ENCODE measurements at places on chromosomes 5 and 9.

DNA sequence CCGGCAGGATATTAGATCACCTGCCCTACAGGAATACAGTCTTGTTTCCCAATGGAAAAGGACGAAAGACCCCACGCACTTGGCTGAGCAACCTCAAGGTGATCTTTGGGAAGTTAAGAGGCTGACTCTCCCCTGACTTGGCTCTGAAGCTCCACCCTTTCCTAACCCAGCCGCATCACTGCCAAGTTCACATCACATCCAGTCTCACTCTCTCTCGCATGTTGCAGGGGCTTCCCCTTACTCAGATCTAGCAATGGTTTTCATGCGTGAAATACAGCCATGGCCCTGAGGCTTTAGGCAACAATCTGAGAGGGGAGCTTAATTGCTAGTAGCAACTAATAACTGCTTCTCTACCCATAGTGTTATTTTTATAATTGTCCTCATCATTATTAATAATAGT, 211.6 kb downstream of the DOCK8 start:
- DNase-seq, result no peak

DNA sequence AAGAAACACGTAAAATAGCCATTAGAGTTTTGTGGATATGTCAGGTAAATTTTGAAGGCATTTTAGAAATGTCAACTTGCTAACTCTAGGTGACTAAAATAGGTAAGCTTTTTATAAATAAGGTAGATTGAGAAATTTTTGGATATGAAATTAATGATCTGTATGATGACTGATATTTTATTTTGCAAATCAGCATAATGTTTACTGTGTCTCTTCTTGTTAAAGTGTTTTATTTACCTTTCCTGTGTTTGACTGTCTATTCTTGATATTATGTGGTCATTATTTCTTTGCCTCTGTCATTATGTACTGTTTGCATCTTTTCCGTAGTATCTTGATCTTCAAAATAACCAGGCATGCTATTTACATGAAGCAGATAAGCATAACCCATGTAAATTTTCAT, 58.4 kb downstream of the ZCCHC7 start:
- DNase-seq, result no peak

- DNase-seq, result peak; percentile 55
Observed at GRCh38 chr5:73201547-73202513, 28.8 kb downstream of the TMEM174 start.

- DNase-seq, result no peak
Observed at GRCh38 chr9:92176800-92177185, 61.6 kb upstream of the SPTLC1 start.

GRCh38 chr9:91882627-91883026, 67.4 kb downstream of the ROR2 start:
- DNase-seq, result no peak

DNA sequence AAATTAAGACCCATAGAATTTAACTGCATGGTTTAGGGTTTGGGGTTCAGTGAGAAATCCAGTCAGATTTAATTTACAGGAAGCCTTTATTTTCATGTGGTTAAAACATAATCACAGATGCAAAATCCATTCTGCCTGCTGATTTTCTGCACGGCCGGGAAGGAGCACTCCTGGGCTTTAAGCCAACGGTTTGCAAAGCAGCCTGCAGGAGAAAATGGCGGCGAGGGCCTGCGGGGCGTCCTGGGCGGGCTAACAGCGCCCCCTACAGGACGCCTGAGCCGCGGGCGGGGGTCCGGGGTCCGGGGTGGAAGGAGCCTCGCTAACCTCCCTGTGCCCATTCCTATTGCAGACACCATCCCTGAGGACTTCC, 47.6 kb downstream of the THBS4 start:
- DNase-seq, result no peak

- no peak for DNase-seq
Observed at GRCh38 chr5:137286025-137286610, 213.0 kb downstream of the SPOCK1 start.

DNA sequence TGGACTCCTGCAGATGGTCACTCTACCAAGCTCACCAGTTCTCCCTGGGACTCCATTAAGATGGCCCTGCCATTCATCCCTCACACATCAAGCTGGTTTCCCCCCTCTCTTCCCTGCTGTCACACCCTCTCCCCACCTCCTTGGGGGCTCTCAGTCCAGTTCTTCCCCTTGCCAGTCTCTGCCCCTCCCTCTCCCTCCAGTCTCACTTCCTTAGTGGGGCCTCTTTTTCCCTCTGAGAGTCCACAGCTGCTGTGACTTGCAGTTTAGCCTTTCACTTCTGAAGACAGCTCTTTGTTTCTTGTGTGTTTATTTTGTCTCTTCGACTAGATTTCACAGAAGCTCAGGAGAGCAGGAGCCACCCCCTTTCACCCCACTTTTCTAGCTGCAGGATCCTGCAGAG, 10.5 kb downstream of the DOCK2 start:
- DNase-seq, result no peak

DNA sequence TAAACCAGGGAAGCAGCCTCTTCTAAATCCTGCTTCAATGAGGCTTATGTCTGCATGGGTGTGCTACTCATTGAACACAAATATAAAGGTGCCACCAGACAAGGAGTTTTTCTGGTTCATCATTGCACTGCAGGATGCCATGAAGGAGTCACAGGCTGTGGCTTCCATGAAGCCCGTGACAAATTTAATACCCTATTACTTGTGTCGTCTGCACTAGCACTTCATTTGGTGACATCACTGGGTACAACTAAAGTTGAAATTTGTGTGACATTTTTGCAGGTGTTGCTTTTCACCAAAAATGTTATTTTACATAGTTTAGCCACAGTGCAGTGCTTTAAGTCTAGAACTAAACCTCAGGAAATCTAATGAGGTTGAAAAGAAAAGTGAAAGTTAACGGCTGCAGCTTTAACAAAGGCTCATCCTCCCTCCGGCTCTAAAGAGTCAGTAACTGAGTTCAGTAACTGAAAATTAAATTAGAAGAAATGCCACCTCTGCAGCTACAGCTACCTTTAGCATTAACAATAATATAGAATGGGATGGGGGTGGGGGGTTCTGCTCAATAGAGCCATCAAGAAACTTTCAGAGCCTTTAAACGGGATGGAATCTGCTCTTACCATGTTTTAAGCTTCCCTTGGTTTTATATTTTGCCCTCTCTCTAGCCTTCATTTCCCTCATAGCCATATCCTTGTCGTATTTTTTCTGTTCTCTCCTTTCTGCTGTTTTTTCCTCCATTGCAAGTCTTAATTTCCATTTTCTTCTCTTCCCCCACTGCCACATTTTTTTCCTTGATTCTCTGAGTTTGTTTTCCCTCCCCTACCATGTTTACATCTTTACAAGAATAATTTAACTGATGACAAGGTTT, 233.8 kb upstream of the TMEM161B start:
- DNase-seq, result peak; percentile 34

GRCh38 chr5:74035521-74035937, 409.5 kb downstream of the ARHGEF28 start:
- DNase-seq, result no peak

DNA sequence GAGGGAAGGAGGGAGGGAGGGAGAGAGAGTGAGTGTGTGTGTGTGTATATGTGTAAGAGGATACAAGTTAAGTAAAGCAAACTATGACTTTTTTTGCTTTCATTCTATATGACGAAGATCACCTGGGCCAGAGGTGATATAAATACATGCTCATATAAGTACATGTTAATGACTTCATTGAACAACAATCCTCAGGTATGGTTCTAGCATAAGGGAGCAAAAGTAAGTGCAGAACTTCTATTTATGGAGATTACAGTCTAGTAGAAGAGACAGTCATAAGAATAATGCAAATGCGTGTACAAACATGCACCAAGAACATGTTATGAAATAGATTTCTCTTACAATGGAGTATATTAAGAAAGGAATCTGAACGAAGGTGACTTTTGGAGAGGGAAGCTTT, 1804.0 kb downstream of the MAT2B start:
- DNase-seq, result no peak

DNA sequence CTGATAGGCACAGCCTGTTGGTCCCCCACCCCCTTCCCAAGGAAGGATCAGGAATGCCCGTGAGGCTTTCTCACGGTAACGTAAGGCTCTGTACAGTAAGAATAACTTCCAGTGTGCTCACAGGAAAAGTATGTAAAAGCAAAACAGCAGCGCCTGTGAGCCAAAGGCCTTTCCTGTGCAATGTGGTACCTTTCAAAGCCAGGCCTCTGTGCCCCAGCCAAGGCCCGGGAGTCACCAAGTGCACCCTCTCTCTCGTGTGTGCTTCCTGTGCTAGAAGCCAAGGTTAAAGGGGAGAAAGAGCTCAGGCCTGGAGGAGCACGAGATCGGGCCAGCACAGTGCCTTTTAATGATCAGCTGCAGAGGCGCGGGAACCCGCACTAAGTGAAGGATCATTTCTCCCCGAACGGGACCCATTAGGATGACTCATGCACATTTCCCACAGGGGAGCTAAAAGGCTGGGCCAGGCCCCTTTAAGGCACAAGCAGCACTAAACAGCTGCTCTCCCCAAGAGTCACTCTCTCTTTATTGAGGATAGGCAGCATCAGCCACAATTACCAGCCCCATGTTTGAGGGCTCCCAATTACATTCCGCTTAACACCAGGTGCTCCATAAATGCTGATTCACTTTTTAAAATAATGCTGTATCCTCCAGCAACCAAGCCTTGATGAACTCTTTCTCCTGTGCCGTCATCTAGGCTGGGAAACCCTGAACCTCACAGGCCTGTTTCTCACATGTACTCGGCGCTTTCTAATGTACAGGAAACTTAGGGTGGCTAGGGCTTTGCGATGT, 42.8 kb downstream of the SHB start:
- DNase-seq, result no peak

DNA sequence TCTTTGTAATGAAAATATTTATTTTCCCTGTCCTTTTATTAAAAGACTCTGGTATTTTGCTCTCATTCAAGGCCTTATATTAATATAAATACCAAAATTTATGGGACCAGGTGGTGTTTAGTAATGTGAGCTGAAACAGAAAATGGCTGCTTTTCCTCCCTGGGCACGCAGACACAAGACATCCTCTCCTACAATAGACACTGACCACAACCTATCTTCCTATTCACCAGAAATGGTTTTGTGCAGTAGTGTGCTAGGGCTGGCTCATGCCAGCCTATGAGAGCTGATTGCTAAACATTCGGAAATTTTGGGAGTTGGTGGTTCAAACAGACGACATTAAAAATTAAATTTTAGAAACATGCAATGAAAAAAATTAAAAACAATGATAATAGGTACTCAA, 338.2 kb downstream of the BNC2 start:
- DNase-seq, result no peak

DNA sequence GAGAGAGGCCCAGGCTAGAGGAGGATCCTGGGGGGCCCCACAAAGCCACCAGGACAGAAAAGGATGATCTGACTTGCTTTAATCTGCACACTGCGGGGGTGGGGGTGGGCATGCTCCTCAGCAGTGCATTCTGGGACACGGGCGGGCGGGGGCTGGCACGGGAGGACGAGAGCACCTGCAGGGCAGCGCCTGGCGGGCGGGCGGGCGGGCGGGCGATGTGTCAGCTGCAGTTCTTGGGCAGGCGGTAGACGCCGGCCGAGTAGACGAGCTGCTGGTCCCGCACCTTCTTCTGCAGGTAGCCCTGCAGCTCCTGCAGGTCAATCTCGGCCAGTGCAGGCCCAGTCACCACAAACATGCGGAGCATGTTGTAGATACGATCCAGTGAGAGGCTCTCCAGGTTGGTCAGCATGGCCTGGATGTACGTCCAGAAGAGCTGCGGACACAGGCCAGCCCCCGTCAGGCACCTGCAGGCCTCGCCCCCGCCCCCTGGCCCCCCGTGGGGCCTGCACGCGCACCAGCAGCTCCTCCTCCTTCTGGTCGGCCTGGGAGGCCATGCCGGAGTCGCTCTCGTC, 3.0 kb upstream of the TMEM210 start:
- no peak for DNase-seq

DNA sequence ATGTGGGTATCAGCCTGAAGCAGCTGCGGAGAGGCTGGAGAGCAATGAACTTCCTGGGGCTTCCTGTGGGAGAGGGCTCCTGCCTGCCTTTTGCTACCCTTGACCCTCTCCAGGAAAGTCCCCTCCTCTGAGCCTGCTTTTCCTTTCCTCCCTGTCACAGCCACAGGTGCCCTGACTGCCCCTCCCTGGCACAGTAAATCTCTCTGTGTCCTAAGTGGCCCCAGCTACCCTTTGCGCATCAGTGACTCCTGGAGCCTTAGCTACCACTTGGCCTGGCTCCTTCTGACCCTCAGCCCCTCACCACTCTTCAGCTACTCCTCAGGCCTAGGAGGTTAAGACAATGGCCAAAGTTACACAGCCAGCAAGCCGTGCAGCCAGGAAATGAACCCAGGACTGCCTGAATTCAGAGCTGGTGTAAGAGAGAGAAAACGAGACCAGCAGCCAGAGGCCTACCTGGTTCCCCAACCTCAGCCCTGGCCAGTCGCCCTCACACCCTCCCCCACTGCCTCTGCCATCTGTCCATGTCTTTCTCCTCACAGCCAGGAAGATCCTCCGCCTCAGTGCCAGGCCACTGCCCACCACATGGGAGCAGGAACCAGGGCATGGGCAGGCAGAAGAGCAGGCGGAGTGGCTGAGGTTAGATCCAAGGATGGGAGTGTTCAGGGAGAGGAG, 18.6 kb downstream of the CNTFR start:
- no peak for DNase-seq

DNA sequence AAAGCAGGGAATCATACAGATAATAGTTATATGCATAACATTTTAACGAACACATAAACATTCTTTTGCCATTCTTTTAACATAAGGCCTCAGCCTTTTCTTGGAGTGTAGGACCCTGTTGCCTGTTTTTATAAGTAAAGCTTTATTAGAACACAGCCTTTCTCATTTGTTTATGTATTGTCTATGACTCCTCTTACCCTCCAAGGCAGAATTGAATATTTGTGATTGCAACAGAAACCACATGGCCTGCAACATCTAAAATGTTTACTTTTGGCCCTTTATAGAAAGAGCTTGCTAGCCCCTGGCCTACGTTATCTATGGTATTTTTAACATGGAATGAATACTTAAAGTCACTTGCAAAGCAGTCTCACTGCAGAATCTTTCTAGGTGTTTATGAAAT, 2.6 kb downstream of the SLC31A1 start:
- DNase-seq, result no peak

GRCh38 chr5:126965487-126965886, 64.9 kb downstream of the MARCHF3 start:
- no peak for DNase-seq

DNA sequence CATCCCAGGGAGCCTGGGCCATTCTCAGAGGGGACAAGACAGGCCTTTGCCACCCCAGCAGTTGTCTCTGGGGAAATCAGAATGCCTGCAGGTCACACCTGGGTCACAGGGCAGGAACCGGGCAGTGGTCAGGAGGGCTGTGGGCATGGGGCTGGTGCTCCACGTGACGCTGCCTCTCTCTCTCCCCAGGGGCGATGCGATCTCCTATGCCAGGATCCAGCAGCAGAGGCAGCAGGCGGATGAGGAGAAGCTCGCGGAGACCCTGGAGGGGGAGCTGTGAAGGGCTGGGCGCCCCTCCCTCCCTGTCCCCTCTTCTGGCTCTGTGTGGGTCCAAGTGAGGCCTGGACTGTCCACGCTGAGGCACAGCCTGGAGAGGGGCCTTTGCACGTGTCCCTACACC, 8.6 kb downstream of the CACFD1 start:
- no peak for DNase-seq

Measured in CD4-positive, alpha-beta memory T cell (primary cell).